HepG2 (cell line): ENCODE measurements at places on chromosomes 1 and 21. TPM values are rescaled to one million over a fixed set of nuclear protein-coding genes. Genes with fewer than 3 reads are reported as not detected.

DNA sequence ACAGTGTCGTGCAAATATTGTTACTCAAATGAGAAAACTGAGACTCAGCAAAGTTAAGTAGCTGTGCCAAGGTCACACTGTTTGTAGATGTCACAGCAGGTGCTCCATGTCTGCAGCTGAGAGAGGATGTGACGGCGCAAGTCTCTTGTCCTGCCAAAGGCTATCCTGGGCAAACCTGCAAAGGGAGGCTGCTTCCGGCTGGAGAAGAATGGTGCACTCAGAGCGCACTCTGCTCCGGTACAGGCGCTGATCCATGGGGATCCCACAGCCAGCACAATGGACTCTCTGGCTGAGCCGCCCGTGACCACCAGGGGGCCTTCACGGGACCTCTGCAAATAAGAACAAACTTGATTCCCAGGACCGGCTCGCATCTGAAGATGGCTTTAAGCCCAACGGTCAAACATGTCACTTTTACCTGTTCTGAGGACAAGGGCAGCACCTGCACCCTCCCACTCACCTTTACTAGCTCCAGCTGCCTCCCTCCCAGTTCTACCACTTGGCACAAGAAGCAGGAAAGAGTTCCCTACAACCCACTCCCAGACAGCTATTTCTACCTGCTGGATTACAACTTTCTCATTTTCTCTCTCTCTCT is 21.9 kb downstream of the RD3 start:
- peak; percentile 72 for DNase-seq
- H3K4me1 ChIP-seq = peaks cover 6% of the 10 kb centered on the region; the same call in 1 of the 2 replicates
- H3K36me3 ChIP-seq = no peaks in the 10 kb centered on the region

GRCh38 chr1:203338335-203339036 is 12.4 kb downstream of the FMOD start:
- H3K36me3 ChIP-seq = no peaks in the 10 kb centered on the region
- no peak overlapping the region for H3K27ac ChIP-seq
- H3K4me3 ChIP-seq = no peak overlapping the region

DNA sequence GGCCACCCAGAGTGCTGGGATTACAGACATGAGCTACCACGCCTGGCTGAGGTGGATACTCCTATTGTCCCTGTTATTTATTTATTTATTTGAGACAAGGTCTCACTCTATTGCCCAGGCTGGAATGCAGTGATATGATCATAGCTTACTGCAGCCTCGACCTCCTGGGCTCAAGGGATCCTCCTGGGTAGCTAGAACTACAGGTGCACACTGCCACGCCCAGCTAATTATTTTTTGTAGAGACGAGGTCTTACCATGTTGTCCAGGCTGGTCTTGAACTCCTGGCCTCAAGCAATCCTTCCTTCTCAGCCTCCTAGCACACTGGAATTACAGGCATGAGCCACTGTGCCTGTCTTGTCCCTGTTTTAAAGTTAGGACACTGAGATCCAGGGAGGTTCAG is 5.2 kb downstream of the LDLRAP1 start:
- no peaks in the 10 kb centered on the region for H3K36me3 ChIP-seq
- no peak for DNase-seq
- no peak overlapping the region for H3K4me3 ChIP-seq
- H3K27me3 ChIP-seq = no peaks in the 10 kb centered on the region
- H3K4me1 ChIP-seq = peaks cover 77% of the 10 kb centered on the region

ZMYM4 gene
- total RNA-seq = 37.6 and 51.6 TPM in 2 replicates

DNA sequence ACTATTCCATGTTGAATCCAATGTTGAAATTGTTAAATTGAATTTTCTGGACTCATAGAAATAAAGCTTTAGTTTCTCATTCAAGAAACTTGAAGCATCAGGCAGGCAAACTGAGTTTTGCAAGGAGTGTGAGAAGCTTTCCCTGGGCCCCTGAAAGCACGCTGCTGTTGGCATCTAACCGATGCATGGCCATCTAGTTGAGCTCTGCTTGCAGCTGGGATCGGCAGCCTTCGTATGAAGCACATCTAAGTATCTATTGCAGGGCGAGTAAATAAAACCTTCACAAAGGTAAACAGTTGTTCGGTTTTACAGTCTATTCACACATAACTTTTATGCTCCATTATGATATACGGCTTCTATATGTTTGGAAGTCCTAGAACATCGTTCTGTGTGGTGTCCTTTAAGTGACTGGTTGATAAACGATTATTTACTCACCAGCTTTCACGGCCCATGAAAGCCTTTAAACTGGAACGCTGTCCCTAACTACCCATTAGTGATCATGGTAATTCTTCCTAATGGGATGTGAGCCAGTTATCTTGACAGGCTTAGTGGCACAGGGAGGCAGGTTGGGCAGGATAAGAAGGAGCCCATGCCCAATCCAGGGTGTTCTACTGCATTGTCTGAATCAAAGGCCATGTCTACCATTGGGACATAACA is 71.7 kb downstream of the SEC16B start:
- no peaks in the 10 kb centered on the region for H3K36me3 ChIP-seq
- no peak overlapping the region for H3K4me3 ChIP-seq
- H3K27me3 ChIP-seq = peaks cover 7% of the 10 kb centered on the region; the same call in 2 of the 3 replicates
- no peak for DNase-seq
- H3K27ac ChIP-seq = no peak overlapping the region

ZCCHC17 gene
- 53.0 and 81.2 TPM in 2 replicates for total RNA-seq

GRCh38 chr1:97088391-97088790 is 366.8 kb downstream of the PTBP2 start:
- no peaks in the 10 kb centered on the region for H3K27me3 ChIP-seq
- no peaks in the 10 kb centered on the region for H3K36me3 ChIP-seq
- no peak for DNase-seq

GRCh38 chr21:17775431-17776126 is 43.6 kb downstream of the C21orf91 start:
- peak; percentile 22 for DNase-seq
- no peaks in the 10 kb centered on the region for H3K27me3 ChIP-seq
- no peak overlapping the region for H3K4me3 ChIP-seq
- H3K27ac ChIP-seq = no peak overlapping the region
- peaks cover 17% of the 10 kb centered on the region for H3K4me1 ChIP-seq

DNA sequence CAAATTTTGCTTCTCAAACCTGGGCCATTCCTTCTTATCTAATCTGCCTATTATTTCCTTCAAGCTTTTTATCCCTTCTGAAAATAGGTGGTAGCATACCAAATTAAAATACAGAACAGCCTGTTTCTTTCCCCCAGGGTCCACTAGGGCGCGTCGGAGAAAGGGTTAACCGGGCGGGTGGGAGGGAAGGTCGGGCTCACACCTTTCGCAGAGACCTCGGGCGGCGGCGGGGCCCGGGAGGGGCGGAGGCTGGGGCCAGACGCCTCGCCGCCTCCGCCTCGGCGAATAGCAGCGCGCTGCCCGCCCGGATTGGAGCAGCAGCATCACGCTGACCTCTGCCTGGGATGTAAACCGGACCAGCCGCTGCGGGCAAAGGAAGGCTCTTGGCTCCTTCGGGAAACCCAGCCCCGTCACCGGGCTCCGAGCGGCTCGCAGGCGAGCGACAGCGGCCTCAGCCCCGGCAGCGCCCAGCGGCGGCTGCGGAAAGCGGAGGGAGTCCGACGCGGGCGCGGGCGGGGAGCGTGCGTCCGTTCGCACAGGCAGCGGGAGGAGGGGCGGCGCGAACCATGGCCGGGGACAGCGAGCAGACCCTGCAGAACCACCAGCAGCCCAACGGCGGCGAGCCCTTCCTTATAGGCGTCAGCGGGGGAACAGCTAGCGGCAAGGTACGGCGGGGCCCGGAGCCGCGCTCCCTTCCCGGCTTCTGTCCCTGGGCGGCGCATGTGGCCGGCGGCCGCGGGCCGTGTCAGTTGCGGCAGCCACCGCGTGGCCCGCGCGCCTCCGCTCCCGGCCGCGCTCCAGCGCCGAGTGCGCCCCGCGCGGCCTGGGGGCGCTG is at the start of gene UCK2:
Gene UCK2, plus strand, starts transcription at position 347 of the 835 bp plus-strand sequence. Its CDS starts 220 bp downstream, at position 567.
- H3K36me3 ChIP-seq = no peaks in the 10 kb centered on the region
- H3K27me3 ChIP-seq = no peaks in the 10 kb centered on the region

- peak overlapping the region; percentile 99 for H3K4me3 ChIP-seq
- H3K27ac ChIP-seq = peak overlapping the region; percentile 83
- H3K36me3 ChIP-seq = peaks cover 16% of the 10 kb centered on the region
- no peak for DNase-seq
- H3K4me1 ChIP-seq = peaks cover 45% of the 10 kb centered on the region
Measured at GRCh38 chr1:52365071-52365745, 797 bp downstream of the CC2D1B start.

LCA5L gene
- 0.55 and 0.66 TPM in 2 replicates for total RNA-seq

CRP gene
- not detected in 2 replicates for total RNA-seq

RUNX3 gene
- total RNA-seq = 0.04 TPM in 1 of 2 replicates, not detected in the other

PKLR gene
- 10.3 and 13.6 TPM in 2 replicates for total RNA-seq

GRCh38 chr1:201916649-201917249 is 28.1 kb downstream of the SHISA4 start:
- no peak overlapping the region for H3K27ac ChIP-seq
- peak; percentile 36 for DNase-seq
- peaks cover 3% of the 10 kb centered on the region for H3K27me3 ChIP-seq
- H3K4me3 ChIP-seq = no peak overlapping the region; the same call in 1 of the 2 replicates
- peaks cover 14% of the 10 kb centered on the region for H3K4me1 ChIP-seq

GCSAML gene
- total RNA-seq = not detected in 2 replicates
